Pericardium fibroblast (primary cell): ENCODE measurements at places on chromosomes 4 and X. TPM values are rescaled to one million over a fixed set of nuclear protein-coding genes. Genes with fewer than 3 reads are reported as not detected.

AMOT gene
- 1.6 and 3.3 TPM in 2 replicates for total RNA-seq

MAGEC1 gene
- total RNA-seq = not detected in 2 replicates

NEIL3 gene
- 1.2 and 2.0 TPM in 2 replicates for total RNA-seq

MBNL3 gene
- 3.9 and 44.0 TPM in 2 replicates for total RNA-seq

NEUROG2 gene
- not detected in 2 replicates for total RNA-seq

F8A3 gene
- 3.6 and 10.6 TPM in 2 replicates for total RNA-seq

TECRL gene
- not detected in 2 replicates for total RNA-seq

CENPVL3 gene
- not detected in 2 replicates for total RNA-seq

F11 gene
- total RNA-seq = not detected in 2 replicates

TEX13C gene
- total RNA-seq = not detected in 2 replicates

RASL11B gene
- 0.93 and 6.4 TPM in 2 replicates for total RNA-seq

RTL9 gene
- 0.51 and 2.8 TPM in 2 replicates for total RNA-seq

PAGE2 gene
- not detected in 2 replicates for total RNA-seq

PPARGC1A gene
- 0.23 and 2.3 TPM in 2 replicates for total RNA-seq
